ENCODE measurements at places on chromosomes 4 and X. TPM values are rescaled to one million over a fixed set of nuclear protein-coding genes. Genes with fewer than 3 reads are reported as not detected.

The FGB gene
- total RNA-seq: 1.8 TPM

The FATE1 gene
- total RNA-seq: 0.37 TPM

The CXorf65 gene
- total RNA-seq: not detected

The PRKG2 gene
- total RNA-seq: 4.2 TPM

The LRP2BP gene
- 2.9 TPM for total RNA-seq

The NUDT6 gene
- 6.7 TPM for total RNA-seq

DNA sequence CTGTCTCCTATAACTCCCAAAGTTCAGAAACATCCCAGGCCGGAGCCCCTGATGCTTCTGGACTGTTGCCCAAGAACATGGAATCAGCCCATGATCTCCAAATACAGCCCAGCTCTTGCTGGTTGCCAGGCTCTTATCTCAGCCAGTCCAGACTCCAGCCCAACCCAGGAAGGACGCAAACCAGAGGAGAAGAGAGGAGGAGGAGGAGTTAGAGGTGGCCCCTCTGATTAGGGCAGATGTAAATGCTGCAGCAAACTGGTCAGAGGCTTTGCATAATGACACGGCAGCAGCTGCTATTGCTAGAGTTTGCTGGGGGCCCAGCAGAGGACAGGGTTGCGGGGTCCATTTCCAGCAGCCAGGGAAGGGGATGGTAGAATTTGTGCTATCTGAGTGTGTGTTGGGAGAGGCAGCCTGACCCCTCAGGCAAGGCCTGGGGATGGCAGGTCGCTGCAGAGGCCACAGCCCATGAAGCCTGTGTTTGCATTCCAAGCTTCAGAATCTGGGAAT, 4.2 kb upstream of the OTUD5 start:
- DNase-seq: peak; percentile 71

- DNase-seq: no peak
Measured at GRCh38 chr4:2006956-2007653, 1.7 kb downstream of the NELFA start.

DNA sequence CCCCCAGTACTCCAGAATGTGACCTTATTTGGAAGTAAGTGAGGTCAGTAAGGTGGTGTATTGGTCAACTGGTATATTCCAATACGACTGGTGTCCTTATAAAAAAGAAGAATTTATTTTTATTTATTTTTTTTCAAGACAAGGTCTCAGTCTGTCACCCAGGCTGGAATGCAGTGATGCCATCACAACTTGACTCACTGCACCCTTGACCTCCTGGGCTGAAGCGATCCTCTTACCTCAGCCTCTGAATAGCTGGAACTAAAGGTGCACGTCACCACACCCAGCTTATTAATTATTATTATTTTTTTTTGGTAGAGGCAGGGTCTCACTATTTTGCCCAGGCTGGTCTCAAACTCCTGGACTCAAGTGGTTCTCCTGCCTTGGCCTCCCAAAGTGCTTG, 115.1 kb upstream of the PITX2 start:
- no peak for DNase-seq

GRCh38 chr4:57117491-57117890, 7.3 kb upstream of the IGFBP7 start:
- no peak for DNase-seq

GRCh38 chr4:70613306-70614183, 15.0 kb upstream of the ENAM start:
- peak; percentile 92 for DNase-seq

DNA sequence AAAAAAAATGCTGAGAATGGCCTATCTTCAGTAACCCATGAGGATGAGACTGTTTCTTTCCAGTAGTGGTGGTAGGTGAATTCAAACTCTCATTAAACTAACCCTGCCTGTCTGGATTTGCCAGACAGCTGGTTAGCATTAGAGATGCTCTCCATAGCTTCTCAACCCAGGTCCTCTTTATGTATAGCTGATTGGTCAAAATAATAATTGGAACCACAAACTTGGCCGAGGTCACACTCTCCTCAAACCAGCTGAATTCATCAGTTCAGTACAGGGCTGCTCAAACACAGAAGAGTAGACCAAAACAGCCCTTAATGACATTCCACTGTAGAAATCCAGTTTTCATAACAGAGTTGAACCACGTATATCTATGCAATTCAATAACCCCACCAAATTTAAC, 85.3 kb downstream of the HCCS start:
- no peak for DNase-seq

DNA sequence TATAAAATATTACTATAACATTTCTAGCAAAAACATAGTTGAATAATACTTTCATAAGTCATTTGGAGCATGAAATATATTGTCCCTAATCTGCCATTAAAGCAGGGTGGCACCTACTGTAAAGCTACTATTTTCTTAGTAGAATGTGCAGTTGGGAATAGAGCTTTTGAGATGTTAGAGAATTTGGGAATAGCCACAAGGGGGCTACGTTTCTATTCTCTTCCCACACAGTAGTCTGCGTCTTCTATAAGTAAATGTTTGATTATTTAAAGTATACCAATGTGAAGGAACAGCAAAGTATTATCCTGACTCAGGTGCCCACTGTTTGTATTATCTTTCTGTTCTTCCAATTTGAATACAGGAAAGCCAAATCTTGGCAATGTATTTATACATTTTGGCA, 323.2 kb upstream of the GIMD1 start:
- DNase-seq: no peak

- DNase-seq: no peak
Measured at GRCh38 chr4:6710996-6711395, 1.3 kb upstream of the MRFAP1L1 start.

- DNase-seq: no peak
Measured at GRCh38 chr4:8333726-8334460, 64.3 kb downstream of the HTRA3 start.

DNA sequence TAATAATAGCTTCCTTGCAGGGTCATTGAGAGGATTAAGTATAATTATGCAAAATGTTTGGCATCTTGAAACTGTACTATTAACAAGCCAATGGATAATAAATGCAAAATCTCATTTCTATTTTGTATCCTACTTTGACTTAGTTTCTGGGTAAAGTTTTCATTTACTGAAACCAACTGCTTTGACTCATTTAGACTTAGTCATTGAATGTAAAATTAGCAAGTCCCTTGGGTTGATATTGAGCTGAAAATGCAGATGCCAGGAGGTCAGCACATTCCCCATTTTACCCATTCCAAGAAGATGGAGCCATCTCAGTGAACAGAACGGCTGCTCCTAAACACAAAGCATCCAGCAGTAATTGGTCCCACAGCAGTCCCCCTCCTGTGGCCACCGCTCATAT, 74.7 kb upstream of the GATB start:
- DNase-seq: no peak

DNA sequence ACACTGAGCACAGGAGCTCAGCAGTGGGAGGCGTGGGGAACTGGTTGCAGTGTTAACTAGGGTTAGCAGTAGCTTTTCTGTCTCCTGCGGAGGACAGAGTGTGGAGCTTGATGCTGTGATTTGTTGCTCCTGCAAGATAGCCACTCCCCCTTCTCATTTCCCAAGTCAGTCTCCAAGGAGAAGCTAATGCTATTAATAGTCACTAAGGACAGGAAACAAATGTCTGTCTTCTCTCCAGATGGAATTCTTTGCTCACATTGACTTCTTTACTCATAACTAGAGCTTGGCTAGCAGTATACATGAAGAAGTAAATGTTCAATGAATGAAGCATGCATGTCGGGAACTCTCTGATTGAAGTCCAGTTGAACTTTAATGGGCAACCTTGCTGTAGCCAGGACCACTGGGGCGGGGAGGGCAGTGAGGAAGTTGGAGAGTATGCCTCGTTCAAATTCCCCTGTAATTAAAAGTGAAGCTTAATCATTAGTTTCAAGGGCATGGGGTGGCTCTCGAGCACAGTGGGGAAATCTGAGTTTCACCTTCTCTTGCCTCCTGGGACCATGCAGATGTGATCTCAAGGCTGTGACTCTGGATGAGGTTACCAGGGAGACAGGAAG, 156.6 kb upstream of the SCML1 start:
- peak; percentile 89 for DNase-seq

GRCh38 chrX:23802431-23802830, 19.5 kb downstream of the SAT1 start:
- DNase-seq: no peak

DNA sequence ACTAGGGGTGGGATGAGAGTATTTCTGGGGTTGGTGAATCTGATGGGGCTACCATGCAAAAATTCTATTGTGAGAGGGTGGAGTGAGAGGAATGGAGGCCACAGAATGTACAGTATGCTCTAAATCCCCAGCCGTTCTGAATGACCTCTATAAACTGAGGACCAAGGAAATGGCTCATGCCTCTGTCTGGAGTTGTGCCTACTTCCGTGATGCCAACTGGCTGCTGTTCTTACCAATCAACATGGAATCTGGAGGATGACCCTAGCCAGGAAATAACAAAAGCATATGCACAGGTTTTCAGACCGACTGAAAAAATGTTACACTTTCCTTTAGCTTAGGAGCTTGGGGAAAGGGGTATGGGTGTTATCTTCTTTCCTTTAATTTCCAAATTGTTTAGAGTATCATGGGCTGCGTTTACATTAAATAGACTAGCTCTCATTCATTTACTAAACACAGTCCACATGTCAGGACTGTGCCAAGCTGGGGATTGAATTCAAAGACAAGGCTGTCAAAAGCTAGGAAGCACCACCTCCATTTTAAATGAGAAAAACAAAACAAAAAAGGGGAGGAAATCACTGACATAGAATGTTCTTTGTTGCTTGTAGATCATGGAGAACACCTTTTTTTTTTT, 20.2 kb upstream of the CCKAR start:
- DNase-seq: peak; percentile 71

DNA sequence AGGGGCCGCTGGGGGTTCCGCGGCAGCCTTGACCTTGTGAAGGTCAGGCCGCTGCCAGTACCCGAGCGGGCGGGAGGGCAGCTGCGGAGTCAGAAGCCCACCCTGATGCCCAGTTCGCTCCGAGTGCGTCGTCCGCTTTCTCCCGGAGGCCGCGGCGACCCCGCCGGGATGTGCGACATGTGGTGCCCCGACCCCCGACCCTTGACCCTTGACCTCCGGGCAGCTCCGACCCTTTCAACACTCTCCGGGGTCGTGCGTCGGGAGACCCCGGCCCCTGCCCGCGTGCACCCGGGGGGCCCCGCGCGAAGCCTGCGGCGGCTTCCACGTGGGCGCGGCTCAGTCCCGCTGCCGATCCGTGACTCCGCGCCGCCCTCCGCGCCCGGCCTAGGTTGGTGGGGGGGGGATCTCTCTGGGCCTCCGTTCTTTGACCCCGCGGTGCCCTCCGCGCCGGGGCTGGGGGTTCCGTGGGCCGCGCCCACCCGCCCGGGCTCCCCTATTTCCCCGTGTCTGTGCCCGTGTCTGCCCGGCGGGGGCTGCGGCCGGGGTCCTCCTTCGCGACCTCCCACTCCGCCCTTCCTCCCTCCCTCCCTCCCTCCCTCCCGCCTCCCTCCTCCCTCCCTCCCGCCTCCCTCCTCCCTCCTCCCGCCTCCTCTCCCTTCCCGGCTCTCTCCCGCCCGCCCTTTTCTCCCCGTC, 609 bp upstream of the SLC25A6 start:
- DNase-seq: peak; percentile 86

- DNase-seq: no peak
Measured at GRCh38 chrX:2423282-2423681, 77.5 kb downstream of the DHRSX start.

- DNase-seq: no peak
Measured at GRCh38 chr4:101933855-101934254, 143.3 kb downstream of the BANK1 start.

- DNase-seq: no peak
Measured at GRCh38 chr4:189822326-189822725, 118.3 kb upstream of the FRG1 start.

DNA sequence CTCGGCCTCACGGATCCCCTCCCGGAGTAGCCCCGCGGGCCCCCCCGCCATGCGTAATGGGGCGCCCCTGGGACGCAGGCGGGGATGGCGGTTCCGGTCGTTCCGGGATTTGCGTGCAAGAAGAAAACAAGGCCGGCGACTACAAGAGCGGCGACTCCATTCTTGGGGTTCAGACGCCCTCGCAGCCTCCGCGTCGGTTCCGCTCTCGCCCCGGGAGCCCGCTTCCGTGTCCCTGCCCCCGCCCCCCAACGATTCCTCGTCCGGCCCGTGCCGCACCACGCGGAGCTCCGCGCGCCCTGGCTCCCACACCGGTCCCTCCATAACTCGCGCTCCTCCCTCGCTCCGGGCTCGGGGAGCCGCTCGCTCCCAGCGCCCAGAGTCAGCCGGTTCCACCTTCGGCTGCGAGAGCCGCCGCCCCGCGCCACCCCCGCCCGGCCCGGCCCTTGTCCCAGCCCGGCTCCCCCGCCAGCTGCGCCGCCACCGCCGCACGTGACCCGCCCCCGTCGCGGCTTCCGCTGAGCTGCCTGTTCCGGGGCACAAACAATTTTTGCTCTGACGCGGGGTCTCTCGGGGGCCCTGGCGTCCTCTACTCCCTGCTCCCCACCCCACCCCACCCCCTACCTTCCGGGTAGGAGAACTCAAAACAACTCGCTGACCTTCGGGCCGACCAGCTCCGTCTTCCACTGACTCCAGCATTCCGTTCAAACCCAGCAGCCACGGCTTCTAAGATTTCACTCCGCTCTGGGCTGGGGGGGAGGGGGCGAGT, 78.8 kb upstream of the BCOR start:
- peak; percentile 66 for DNase-seq

DNA sequence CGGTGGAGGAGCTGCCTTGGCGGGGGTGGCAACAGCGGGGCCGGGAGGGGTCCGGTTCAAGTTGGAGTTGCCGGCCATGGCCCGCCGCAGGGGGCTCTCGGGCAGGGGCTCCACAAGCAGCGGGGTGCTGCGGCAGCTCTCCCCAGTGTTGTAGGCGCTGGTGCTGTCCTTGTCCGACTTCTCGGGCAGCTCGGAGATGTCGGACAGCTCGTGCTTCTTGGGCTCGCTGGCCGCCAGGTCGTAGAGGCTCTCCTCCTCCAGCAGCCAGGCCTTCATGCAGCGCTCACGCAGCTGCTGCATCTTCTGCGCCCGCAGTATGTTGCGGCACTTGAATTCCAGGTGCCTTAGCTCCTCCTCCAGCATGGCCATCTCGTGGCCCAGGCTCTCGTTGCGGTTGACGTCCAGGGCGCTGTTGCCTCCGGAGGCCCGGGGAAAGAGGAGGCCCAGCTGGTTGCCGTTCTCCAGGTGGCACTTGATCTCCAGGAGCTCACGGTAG, 9.7 kb downstream of the SSR4 start:
- no peak for DNase-seq

DNA sequence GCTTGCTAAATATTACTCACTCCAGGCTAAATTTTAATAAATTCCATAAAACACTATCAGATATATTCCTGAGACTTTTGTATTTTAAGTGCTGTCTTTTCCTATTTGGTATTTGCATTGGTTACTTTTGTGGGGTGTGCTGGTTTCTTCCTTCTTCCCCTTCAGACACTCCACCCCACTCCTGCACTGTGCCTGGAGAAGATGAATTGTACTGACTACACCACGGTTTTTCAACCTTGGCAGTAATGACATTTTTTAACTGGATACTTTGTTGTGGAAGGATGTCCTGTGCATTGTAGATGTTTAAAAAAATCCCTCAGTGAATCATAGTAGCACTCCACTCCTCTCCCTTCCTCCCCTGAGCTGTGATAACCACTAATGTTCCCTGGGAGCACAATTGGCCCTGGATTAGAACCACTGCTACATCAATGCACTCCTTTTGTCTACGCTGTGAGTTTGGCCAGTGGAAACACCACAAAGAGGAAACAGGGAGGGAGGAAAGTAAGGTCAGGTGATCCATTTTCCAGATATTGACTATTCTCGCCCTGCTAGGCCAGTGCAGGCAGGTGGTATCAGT, 36.3 kb downstream of the SNCA start:
- no peak for DNase-seq
